GM13977 (cell line): ENCODE measurements at places on chromosomes 11 and 22.

GRCh38 chr11:15379483-15379882 lies 264.8 kb downstream of the INSC start:
- DNase-seq = no peak

DNA sequence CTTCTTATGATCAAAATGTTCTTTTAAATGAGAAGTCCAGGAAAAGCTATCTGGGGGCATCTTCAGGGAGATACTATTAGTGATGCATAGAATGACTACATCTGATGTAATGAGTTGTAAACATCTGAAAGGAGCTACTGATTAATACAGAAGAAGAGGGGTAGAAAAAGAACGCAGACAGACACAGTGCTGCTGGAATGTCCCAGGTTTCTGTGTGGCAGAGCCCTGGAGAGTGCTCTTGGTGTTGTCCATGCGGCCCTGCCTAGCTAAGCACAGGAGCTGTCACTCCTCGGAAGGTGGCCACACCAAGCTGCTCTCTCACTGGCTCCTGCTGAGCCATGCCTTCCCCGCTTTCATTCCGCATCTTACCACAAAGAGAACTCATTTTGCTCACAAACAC lies 768.8 kb downstream of the OPCML start:
- DNase-seq = no peak

DNA sequence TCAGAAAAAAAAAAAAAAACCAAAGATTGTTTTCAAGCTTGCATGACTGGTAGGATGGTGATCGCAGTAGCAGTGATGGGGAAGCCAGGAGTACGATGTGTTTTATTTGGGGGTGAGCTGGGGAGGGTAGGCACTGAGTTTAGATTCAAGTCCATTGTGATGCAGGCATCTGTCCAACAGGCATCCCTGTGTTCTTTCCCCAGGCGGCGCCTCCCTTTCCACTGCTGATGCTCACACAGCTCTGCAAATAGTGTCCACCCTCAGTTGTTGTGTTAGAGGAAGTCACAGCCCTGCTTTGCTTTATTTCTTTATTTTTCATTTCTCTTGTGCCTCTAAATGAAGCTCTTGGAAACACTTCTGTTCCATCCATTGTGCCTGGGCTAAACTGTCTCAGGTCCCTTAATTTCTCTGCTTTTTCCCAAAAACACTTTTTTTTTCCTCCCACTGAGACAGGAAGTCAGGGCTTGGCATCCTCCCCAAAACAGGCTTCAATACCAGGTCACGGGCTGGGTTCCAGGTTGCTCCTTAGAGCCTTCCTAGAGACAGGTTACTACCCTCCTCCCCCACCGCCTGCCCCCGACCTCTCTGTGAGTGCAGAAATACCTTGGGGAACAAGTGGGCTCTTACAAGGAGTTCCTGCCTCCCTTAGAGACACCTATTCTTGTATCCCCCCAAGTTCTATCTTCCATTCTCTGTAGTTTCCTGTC lies 38.6 kb upstream of the HSPA8 start:
- DNase-seq = no peak

- DNase-seq = no peak
Observed at GRCh38 chr11:32172041-32172847, 81.4 kb downstream of the RCN1 start.

GRCh38 chr11:114148013-114148382 lies 88.5 kb downstream of the ZBTB16 start:
- DNase-seq = no peak

- DNase-seq = peak; percentile 21
Observed at GRCh38 chr11:93747122-93747521, 5.7 kb downstream of the C11orf54 start.

DNA sequence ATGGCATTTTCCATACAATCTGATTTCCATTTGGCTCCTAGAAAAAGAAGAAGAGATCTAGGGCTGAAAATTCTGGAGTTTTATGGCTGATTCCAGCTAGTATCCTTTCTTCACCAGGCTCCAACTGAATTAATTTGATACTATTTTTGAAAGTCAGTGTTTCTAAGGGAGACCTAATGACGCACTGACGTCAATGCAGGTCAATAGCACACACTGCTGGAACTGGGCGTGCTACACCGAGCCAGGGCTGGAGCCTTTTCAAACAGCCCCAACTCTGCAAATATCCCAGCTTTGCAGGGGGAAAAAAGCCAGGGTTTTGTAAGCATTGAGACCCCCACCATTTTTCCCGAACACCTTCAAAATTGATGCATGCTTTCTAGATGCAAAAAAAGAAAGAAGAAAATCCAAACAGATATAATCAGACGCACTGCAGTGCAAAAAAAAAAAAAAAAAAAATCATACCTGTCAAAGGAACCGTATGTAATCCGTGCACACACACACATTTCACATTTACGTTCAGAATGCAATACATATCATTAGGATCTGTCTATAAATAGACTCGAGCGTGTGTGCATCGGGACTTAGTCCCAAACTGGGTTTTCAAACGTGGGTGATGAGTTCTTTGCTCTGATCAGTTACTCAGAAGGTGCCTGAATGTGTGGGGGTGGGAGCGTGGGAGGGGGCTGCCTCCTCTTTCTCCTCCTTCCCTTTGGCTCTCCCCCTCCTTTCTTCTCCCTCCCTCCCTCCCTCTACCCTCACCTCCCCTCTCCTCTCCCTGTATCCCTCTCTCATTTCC lies 124.5 kb upstream of the HSD17B12 start:
- DNase-seq = no peak

DNA sequence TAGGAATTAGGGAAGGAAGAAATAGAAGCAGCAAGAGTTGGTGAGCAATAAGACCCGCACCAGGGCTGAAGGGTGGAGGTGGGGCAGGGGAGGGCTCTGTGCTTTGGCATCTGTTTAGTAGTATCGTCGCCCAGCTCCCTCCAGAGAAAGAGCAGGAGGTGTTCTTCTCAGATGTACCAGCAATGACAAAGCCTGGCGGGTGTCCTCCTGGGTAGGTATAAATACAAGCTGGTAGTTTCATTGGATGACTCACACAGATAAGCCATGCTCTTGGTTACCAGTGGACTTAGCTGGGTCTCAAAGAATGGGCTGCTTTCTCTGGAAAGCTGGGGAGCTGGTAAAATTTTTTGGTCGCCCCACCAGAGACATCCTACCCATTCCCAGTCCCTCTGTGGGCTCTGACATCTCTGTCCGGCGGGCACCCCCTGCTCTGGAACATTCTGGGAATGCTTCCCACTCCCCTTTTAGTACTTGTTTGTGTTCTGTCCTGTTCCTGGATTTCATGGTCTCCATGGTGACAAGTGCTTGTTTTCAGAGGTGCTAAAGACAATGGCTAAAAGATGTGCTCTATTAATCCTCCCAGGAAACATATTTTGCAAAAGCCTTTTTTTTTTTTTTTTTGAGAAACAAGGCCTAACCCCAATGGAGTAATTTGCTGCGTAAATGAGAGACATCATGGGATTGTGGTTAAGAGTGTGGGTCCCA lies 15.4 kb upstream of the TUBA8 start:
- DNase-seq = no peak
